ENCODE measurements at places on chromosomes 2 and 18. TPM values are rescaled to one million over a fixed set of nuclear protein-coding genes. Genes with fewer than 3 reads are reported as not detected.

Gene MTLN
- total RNA-seq: 32.9 TPM

GRCh38 chr18:9914584-9915290 lies 921 bp downstream of the VAPA start:
- peak overlapping the region; percentile 92 for H3K27ac ChIP-seq
- H3K4me3 ChIP-seq: peak overlapping the region; percentile 98
- H3K27me3 ChIP-seq: no peaks in the 10 kb centered on the region
- peaks cover 2% of the 10 kb centered on the region for H3K4me1 ChIP-seq
- no peaks in the 10 kb centered on the region for H3K36me3 ChIP-seq

Gene CCBE1
- total RNA-seq: not detected

DNA sequence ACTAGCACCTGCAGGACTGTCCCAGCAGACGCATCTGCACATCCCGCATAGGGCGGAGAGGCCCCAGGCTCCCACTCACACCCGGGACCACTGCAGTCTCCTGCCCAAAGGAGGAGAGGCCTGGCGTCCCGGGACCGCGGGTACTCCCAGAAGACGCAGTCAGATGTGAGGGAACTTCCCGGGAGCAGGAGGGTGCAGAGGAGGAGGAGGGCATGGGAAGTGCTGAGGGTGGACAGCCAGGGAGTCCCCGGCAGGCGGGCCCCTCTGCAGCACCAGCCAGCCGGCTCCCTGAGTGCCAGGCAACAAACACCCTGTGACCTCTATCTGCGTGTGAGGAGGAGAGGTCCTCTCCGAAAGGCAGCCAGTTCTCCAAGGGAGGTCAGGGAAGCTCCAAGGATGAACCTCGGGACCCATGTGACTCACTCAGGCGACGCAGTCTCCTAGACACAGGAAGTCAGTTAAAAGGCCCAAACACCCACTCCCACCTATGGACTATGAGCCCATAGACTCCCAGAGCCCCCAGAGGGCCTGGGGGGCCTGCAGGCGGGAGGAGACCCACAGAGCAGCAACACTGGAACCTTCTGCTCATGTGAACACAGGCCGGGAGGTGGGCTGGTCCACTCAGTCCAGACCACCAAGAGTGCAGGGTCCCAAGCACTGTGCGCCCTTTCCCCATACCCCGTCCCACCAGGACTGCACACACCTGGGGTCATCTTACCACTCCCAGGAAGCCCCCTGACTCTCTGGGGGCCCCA lies 4.2 kb downstream of the PXDN start:
- H3K27ac ChIP-seq: no peak overlapping the region
- H3K27me3 ChIP-seq: no peaks in the 10 kb centered on the region
- no peak overlapping the region for H3K4me3 ChIP-seq
- H3K4me1 ChIP-seq: no peaks in the 10 kb centered on the region
- no peaks in the 10 kb centered on the region for H3K36me3 ChIP-seq
- peak; percentile 66 for DNase-seq

DNA sequence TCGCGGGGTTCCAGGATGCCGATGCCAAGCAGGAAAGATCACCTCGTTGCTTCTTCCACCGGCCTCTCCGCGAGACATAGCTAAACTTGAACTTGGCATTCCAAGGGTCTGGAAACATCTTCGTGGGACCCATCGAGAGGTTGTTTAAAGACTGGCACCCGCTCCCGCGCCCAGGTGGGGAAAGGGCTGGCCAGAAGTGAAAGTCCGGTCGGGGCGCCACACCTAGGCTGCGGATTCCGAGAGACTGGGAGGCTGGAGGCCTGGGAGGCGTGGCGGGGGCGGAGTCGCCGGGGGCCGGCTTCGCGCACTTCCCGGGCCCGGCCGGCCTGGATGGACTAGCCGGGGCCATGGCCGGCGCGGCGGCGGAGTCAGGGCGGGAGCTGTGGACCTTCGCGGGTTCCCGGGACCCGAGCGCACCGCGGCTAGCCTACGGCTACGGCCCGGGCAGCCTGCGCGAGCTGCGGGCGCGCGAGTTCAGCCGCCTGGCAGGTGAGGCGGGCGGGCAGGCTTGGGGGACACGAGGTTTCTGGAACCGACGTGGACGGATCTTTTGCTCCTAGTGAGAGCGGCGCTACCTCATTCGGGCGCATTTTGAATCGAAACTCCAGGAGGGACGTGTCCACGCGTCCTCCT lies at the start of gene MOCOS:
Gene MOCOS (plus strand): TSS at position 305 of the 633 bp plus-strand sequence. CDS start 43 bp downstream, at position 348.
- no peaks in the 10 kb centered on the region for H3K36me3 ChIP-seq
- DNase-seq: peak; percentile 94
- H3K27me3 ChIP-seq: no peaks in the 10 kb centered on the region
- H3K27ac ChIP-seq: peak within 1 kb of the TSS; percentile 18

Gene SCYGR6
- not detected for total RNA-seq

DNA sequence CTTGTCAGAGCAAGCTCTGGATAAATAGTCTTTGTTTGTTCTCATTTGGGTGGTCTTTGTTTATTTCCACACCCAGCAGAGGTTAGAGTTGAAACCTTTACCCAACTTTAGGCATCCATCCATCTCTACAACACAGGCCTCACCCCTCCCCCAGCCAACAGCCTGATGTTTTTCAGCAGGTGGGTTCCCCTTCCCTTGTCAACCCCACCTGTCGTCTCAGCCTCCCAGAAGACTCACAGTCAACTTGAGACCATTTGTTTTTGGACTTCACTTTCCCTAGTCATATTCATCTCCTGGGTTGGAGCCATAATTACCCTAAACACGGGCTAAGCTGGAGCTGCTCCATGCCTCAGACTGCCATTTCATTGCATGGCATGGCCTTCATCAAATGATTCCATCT lies 31.7 kb upstream of the IL36G start:
- H3K27me3 ChIP-seq: no peaks in the 10 kb centered on the region
- H3K27ac ChIP-seq: no peak overlapping the region
- H3K36me3 ChIP-seq: no peaks in the 10 kb centered on the region
- H3K4me1 ChIP-seq: no peaks in the 10 kb centered on the region
- H3K4me3 ChIP-seq: no peak overlapping the region

DNA sequence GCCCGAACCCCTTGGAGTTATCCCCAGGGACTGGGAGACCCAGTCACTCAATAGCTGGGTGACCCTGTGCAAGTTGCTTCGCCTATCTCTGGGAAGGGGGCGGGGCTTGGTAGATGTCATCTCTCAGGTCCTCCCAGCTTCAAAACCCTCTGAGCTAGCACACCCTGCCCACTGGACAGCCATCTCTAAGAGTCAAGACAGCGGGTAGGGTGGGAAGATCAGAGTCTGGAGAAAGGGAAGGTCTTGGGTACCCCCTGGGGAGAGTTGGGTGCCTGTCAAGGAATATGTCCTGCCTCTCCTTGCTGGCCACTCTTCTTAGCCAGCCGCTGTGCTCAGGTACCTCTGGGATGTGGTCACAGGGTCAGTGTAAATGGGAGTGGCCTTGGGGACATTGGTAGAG lies 8.0 kb downstream of the GLI2 start:
- no peak overlapping the region for H3K27ac ChIP-seq
- H3K4me3 ChIP-seq: no peak overlapping the region
- H3K36me3 ChIP-seq: no peaks in the 10 kb centered on the region
- no peaks in the 10 kb centered on the region for H3K27me3 ChIP-seq

DNA sequence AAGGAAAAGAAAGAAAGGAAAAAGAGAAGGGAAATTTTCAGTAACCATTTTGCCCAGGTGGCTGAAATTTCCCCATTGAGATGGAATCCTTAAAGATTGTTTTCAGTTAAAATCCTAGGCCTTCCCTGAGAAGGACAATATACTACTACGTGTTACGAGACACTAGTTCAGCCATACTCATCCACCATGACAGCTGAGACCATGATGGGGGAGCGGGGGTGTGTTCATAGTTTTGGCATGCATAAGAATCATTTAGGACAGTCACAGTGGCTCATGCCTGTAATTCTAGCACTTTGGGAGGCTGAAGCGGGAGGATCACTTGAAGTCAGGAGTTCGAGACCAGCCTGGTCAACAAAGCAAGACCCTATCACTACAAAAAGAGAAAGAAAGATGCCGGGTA lies 28.0 kb downstream of the PLA2R1 start:
- H3K36me3 ChIP-seq: peaks cover 1% of the 10 kb centered on the region
- H3K4me3 ChIP-seq: no peak overlapping the region
- H3K27me3 ChIP-seq: no peaks in the 10 kb centered on the region
- DNase-seq: no peak

Gene NPC1
- total RNA-seq: 57.6 TPM

Gene C2orf78
- total RNA-seq: not detected

- no peaks in the 10 kb centered on the region for H3K4me1 ChIP-seq
- no peaks in the 10 kb centered on the region for H3K36me3 ChIP-seq
- no peaks in the 10 kb centered on the region for H3K27me3 ChIP-seq
- no peak overlapping the region for H3K27ac ChIP-seq
- no peak for DNase-seq
These were observed 541.8 kb downstream of the SOX11 start for GRCh38 chr2:6233993-6234392.

Gene C1QL2
- total RNA-seq: not detected

Gene BCL11A
- 0.97 TPM for total RNA-seq

DNA sequence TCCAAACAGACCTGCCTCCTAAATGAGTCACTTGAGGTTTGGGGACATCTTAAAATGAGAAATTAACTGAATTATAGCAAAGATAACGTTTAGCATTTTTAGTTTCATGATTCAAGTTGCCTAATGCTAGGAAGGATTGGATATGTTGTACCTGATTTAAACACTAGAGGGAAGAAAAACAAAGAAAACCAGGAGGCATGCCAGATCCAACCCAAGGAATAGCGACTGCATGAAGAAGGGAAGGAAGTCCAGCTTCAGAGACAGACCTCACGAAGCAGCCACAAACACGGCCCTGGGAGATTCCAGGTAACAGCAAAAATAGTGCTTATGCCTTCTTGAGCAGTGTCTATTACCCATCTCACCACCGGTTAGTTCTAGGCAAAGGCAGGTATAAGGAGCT lies 499.9 kb upstream of the SPHKAP start:
- no peak for DNase-seq
- no peak overlapping the region for H3K4me3 ChIP-seq
- H3K4me1 ChIP-seq: no peaks in the 10 kb centered on the region
- H3K27me3 ChIP-seq: no peaks in the 10 kb centered on the region
- no peak overlapping the region for H3K27ac ChIP-seq

- no peaks in the 10 kb centered on the region for H3K4me1 ChIP-seq
- no peak overlapping the region for H3K4me3 ChIP-seq
- DNase-seq: peak; percentile 77
- no peak overlapping the region for H3K27ac ChIP-seq
- no peaks in the 10 kb centered on the region for H3K27me3 ChIP-seq
- no peaks in the 10 kb centered on the region for H3K36me3 ChIP-seq
These were observed 7.3 kb upstream of the PRLH start for GRCh38 chr2:237558961-237559641.

DNA sequence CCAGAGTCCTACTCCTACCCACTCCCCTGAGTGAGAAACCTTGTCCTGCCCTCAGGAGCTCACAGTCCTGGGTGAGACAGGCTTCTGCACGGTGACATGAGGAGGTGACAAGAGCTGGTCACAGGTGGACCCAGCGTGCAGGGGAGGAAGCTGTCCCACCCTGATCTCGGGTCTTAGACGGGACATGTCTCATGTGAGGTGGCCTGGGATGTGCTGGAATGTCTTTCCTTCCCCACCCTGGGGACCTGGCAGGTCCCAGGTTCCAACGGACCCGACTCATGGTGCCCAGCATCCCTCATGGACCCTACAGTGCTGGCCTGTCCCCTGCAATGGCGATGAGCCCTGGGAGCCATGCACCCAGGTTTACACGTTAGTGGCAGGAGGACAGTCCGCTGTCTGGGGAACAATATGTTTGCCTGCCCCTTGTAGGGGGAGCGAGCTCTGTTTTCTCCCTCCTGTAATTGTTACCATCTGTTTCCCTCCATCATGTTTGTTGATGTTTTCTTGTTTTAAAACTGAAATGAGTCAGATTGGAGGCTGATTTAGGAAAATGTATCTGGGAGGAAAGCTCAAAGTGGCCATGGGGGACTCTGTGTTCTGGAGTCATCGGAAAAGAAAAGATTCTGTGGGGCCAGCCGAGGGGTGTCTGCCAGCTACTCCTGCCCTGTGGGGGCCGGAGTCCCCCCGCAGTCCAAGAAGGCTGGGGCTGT lies 238.1 kb downstream of the KLHL29 start:
- no peaks in the 10 kb centered on the region for H3K36me3 ChIP-seq
- H3K4me3 ChIP-seq: no peak overlapping the region
- H3K27ac ChIP-seq: no peak overlapping the region
- no peaks in the 10 kb centered on the region for H3K4me1 ChIP-seq
- H3K27me3 ChIP-seq: no peaks in the 10 kb centered on the region
- no peak for DNase-seq

Gene IER3IP1
- total RNA-seq: 10.6 TPM

Gene UGT1A3
- not detected for total RNA-seq

Gene TUBA3E
- not detected for total RNA-seq

Data from aorta (tissue), 5 donors.